ENCODE measurements at places on chromosomes 12 and 14. TPM values are rescaled to one million over a fixed set of nuclear protein-coding genes. Genes with fewer than 3 reads are reported as not detected.
A peak's percentile ranks its signal among the peaks of the same experiment; 100 is the strongest.

- DNase-seq = no peak
Observed at GRCh38 chr14:35949920-35950513, 123.9 kb downstream of the BRMS1L start.

DNA sequence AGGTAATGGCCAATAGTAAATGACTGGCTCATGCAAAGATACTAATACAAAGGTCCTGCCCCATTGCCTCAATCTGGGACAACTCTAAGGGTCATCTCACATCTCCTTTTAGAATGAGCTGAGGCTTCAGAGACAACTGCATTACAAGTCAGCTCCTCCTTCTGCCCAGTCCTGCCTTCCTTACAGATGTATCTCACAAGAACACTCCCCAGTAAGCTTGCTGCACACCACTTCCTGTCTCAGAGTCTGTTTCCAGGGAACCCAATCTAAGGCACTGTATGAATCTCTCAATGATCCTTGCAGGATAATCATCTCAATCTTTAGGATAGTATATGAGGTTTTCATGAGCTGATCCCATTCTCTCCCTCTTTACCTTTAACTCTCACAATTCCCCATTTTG lies 57.8 kb upstream of the ZDHHC17 start:
- DNase-seq = no peak

- no peak for DNase-seq
Observed at GRCh38 chr14:31934767-31935266, 142.3 kb upstream of the ARHGAP5 start.

GRCh38 chr12:126362493-126362892 lies 1297.3 kb downstream of the AACS start:
- no peak for DNase-seq

- DNase-seq = no peak
Observed at GRCh38 chr12:102958073-102958829, 777 bp downstream of the ASCL1 start.

DNA sequence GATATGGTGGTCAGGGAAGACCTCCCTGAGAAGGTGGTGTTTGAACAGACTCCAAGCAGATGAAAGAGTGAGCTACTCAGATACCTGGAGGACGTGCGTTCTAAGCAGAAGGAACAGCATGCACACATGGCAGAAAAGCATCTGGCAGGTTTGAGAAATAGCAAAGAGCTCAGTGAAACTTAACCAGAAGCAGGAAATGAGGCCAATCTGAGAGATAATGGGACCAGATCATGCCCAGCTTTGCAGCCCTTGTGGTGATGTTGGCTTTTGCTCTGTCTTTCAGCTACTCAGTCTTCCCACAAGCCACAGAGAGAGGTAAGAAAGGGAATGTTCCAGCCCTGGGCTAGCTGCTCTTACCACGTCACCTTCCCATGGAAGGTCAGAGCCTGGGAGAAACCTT lies 176.3 kb upstream of the GSC start:
- DNase-seq = no peak

DNA sequence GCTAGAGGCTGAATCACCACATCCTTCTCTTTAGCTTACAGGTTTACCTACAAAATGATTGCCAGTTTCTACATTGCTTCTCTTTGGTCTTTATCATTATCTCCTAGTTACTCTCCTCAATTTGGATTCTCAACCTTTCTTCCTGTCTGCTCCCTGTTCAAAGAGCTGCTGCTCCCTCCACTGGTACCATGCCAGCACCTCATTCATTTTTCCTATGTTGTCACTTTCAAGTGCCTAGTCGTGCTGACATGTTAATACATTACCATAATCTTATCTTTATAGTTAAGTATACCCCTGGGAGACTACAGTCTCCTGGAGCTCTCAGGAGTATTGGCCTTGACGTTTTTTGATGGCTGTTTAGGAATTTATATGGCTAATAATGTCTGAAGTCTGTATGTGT lies 14.2 kb downstream of the FRS2 start:
- no peak for DNase-seq

DNA sequence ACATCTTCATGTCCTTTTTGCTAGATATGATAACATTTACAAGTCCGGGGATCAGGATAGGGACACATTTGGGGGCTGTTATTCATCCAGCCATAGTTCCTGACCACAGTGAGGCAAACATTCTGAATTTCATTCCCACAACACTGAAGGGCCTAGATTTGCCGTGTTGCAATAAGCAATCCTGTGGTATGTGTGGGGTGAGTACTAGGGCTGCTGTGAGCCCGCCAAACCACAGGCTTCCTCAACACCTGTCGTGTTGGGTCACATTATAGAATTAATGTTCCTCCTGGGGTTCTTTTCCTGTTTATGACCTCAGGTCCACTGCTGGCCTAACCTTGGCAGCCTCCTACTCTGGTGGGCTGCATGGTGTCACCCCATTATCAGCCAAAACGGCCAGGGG lies 119.2 kb downstream of the TBC1D30 start:
- no peak for DNase-seq

DNA sequence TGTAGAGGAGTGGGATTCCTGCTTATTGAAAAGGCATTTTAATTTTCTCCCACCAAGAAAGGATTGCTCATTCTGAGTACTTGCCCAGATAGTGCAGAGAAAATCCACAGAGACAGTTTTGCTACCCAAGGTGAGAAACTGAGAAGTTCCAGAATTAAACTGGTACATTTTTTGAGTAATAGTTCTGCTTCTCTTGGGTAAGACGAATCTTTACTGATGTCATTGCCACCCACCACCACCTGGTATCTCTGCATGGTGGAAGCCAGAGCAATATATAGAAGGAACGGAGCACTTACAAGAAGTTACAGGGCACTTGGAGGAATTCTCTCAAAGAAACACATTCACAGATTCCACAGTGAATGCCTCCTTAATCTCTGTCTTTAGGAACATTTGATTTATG lies 20.7 kb upstream of the FRMD6 start:
- DNase-seq = no peak

GRCh38 chr12:106648736-106649135 lies 65.9 kb downstream of the RFX4 start:
- DNase-seq = no peak

- no peak for DNase-seq
Observed at GRCh38 chr14:29895591-29896083, 32.0 kb downstream of the PRKD1 start.

DNA sequence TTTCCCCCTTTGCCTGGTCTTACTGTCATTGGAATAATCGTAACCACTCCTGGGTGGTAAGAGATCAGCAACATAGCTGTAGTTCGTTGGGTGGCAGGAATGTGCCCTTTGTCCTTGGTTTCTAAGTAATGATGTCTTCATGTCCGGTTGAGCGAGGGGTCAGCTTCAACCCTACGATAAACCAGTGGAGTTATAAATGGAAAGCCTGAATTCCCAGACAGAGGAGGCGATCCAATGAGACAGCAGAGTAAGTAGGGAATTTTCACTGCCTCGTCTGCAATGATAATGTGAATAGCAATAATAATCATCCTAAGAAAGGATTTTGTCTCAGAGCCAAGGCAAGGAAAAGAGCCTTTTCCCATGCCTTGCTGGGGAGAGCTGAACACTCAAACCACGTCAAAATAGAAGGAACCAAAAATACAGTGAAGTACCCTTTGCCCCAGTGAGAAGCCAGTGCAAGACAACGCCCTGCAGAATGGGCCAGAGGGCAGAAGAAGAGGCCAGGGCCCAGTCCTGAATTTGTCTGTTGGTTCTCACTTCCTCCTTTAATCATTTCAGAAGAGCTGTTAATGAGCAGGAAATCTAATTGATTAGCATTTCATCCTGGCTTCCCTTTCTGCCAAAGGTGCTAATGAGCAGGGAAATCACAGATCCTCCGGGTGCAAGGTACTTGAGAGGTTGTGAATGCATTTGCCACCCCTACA lies 330.7 kb downstream of the CACNA1C start:
- DNase-seq = no peak

- no peak for DNase-seq
Observed at GRCh38 chr12:103109861-103110260, 152.4 kb downstream of the ASCL1 start.

DNA sequence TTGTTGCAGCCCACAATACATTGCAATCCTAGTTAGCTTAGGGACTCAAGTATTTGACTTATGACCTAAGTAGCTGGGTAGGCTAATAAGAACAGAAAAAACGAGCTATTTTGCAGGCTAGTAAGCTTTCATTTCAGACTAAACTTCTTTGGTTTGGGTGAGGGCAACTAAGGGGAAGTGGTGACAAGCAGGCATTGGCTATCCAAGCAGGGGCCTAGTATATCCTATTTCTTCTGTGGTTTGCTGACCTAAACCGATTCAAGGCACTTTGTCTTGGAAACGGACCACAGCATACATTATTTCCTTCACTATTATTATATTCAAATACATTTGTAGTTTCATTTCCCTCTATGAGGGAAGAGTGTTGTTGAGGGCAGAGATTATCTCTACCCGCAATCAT lies 21.6 kb upstream of the SLC5A8 start:
- no peak for DNase-seq

- peak; percentile 80 for DNase-seq
Observed at GRCh38 chr14:57382283-57382682, 8.1 kb upstream of the NAA30 start.

- no peak for DNase-seq
Observed at GRCh38 chr12:50841716-50842531, 802 bp upstream of the TMPRSS12 start.

GRCh38 chr12:5429741-5430557 lies 2.0 kb upstream of the NTF3 start:
- DNase-seq = no peak

Gene SSPN
- 0.39 TPM for total RNA-seq

Gene RPS26
- total RNA-seq = 90.9 TPM

Gene MFAP5
- total RNA-seq = 0.13 TPM

Gene LHX5
- not detected for total RNA-seq

Gene TAPBPL
- total RNA-seq = 13.5 TPM

Gene ESPL1
- total RNA-seq = 6.0 TPM
